ENCODE measurements at places on chromosomes 12 and 14. TPM values are rescaled to one million over a fixed set of nuclear protein-coding genes. Genes with fewer than 3 reads are reported as not detected.

GRCh38 chr12:104669089-104669721 is 212.5 kb downstream of the CHST11 start:
- DNase-seq: no peak

The PZP gene
- 0.08 TPM for polyA plus RNA-seq

- no peak for DNase-seq
These were observed 298.1 kb upstream of the FOXG1 start for GRCh38 chr14:28468191-28469151.

DNA sequence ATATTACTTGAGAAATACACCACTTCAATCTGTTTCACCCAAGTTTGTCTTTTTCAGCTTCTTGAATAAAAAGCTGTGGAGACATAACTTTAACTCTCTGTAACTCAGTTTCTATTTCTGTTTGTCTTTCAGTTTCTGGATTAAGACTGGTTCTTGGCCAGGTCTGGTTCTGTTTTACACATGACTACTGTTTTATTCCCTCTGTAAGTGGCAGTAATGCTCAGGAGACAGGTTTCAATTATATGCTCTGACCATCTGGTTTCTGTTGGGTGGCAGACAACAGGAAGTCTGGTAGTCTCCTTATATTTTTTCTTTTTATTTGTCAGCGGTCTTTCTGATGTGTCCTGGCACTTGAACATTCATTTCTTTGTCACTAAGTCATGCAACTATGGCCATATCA is 102.9 kb downstream of the RPS29 start:
- no peak for DNase-seq

The TMPRSS12 gene
- polyA plus RNA-seq: not detected

- no peak for DNase-seq
These were observed 389.2 kb downstream of the EGLN3 start for GRCh38 chr14:33561488-33562175.

The PIP4P1 gene
- polyA plus RNA-seq: 67.7 TPM

GRCh38 chr14:30221546-30221945 is 293.9 kb upstream of the PRKD1 start:
- no peak for DNase-seq

- DNase-seq: no peak
These were observed 204.5 kb upstream of the PPFIA2 start for GRCh38 chr12:81963636-81964035.

The ANO2 gene
- polyA plus RNA-seq: 1.7 TPM

DNA sequence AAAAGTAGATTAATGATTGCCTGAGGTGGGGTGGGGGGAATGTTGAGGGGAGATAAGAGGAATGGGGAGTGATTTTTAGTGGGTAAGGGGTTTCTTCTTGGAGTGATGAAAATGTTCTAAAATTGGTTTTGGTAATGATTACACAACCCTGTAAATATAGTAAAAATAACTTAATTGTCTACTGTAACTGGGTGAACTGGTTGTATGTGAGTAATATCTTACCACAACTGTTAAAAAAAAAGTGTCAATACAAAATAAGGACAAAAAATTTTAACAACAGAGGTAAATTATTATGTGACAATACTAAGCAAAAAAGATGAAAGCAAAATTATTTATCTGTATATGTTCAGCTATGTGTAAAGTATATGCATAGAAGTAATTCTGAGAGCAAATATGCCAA is 86.3 kb upstream of the RASSF8 start:
- DNase-seq: no peak

DNA sequence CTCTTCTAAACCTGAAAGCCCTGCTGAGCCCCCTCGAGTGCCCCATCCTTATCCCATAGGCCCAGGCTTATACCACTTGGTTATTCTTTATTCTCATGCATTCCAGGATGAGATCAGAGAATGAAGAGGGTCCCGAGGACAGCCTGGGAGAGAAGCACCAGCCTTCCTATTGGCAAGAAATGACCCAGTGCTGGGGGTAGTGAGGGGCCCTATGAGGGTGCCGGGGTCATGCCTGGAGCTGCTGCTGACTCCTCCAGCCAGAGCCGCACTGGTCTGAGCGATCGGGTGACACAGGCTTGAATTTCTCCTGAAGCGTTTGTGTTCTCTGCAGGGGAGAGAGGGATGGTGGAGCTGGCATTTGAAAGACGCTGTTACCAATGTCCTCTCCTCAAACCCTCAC is 18.1 kb downstream of the MORN3 start:
- DNase-seq: no peak

Measured in H1 (cell line).